Endodermal cell (in vitro differentiated cells): ENCODE measurements at places on chromosomes 5 and 9. TPM values are rescaled to one million over a fixed set of nuclear protein-coding genes. Genes with fewer than 3 reads are reported as not detected.

ISL1 gene
- total RNA-seq, result 5.4 and 6.1 TPM in 2 replicates

DNA sequence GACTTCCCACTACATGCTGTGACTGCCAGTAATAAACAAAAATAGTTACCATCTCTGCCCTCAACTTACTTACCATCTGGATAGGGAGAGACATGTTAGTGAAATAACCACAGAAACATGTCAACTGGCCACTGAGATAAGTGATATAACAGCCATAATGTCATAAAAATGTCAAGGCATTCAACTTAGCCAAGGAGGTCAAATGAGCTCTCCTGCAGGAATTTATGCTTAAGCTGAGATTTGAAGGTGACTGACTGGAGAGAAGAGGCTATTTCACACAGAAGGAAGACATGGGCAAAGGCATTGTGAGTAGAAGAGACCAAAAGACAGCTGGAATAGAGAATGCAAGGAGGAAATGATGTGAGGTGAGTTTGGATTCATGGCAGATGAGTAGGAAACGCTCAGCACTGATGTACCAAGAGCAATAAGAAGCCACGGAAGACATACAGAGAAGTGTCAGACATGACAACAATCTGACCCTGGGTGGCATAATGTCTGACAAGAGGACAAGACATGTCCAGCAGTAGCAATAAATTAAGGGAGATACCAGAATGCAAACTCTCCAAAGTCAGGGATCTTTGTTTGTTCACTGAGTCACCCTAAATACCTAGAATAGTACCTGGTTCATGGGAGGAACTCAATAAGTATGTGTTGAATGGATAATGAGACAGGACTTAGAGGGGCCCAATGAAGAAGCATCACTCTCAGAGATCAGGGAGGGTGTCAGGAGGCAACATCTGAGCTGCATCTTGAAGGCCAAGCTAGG lies 318.8 kb downstream of the ACTL7B start:
- no peak for DNase-seq
- no peak overlapping the region for H3K27ac ChIP-seq
- H3K36me3 ChIP-seq, result no peaks in the 10 kb centered on the region
- H3K27me3 ChIP-seq, result peaks cover 4% of the 10 kb centered on the region

GRCh38 chr5:159181152-159181551 lies 28.2 kb downstream of the RNF145 start:
- H3K27me3 ChIP-seq, result no peaks in the 10 kb centered on the region
- no peak overlapping the region for H3K4me3 ChIP-seq
- H3K4me1 ChIP-seq, result no peaks in the 10 kb centered on the region
- H3K27ac ChIP-seq, result no peak overlapping the region

- no peak for DNase-seq
- peaks cover 23% of the 10 kb centered on the region for H3K27me3 ChIP-seq
- no peak overlapping the region for H3K27ac ChIP-seq
- H3K4me3 ChIP-seq, result no peak overlapping the region
Measured at GRCh38 chr9:116479056-116479544, 208.0 kb upstream of the TRIM32 start.

MEIKIN gene
- total RNA-seq, result not detected in 3 replicates

- H3K4me1 ChIP-seq, result peaks cover 4% of the 10 kb centered on the region
- H3K27me3 ChIP-seq, result no peaks in the 10 kb centered on the region
- no peaks in the 10 kb centered on the region for H3K36me3 ChIP-seq
- peak; percentile 67 for DNase-seq
Measured at GRCh38 chr5:41270423-41271251, 57.3 kb upstream of the C6 start.

QSOX2 gene
- total RNA-seq, result 13.1 to 26.3 TPM (median 24.1 TPM) in 3 replicates

DNA sequence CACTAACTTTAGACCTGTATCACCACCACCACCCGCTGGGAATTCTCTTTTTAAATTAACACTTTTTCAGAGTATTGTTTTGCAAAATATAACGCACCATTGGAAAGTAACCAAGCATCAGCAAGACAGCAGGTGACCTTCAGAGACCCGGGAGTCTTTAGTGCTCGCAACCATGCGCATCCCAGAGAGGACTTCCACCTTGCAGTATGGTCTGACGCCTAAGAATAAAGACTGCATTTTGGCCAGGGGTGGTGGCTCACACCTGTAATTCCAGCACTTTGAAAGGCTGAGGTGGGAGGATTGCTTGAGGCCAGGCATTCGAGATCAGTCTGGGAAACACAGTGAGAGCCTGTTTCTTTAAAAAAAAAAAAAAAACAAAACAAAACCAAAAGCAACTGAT lies 113.8 kb downstream of the MED27 start:
- no peaks in the 10 kb centered on the region for H3K27me3 ChIP-seq
- H3K4me3 ChIP-seq, result no peak overlapping the region
- no peak overlapping the region for H3K27ac ChIP-seq
- H3K36me3 ChIP-seq, result no peaks in the 10 kb centered on the region

GRCh38 chr5:152883066-152883775 lies 478.1 kb upstream of the NMUR2 start:
- no peaks in the 10 kb centered on the region for H3K36me3 ChIP-seq
- no peak overlapping the region for H3K27ac ChIP-seq
- no peaks in the 10 kb centered on the region for H3K4me1 ChIP-seq
- H3K27me3 ChIP-seq, result no peaks in the 10 kb centered on the region
- H3K4me3 ChIP-seq, result no peak overlapping the region

DNA sequence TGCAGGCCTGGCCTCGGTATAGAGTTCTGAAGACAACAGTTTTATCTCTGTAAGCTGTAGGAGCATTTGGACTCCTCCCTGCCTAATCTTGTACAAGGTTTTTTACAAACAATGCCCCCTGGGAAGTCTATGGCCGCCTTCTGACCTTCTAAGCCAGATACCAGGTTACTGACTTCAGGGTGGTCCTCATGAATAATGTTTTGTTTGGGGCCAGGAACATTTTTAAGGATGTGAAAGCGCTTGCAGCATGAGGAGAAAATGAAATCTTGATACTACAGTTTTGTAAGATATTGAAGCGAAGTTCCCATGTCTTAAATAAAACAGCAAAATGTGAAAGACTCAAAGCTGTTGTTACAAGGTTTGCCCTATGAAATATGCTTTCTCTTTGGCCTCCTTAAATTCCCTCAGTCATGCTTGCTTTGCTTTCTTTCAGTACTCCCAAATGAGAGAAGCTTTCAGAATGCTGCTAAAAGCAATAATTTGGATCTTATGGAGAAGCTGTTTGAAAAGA lies 5.2 kb downstream of the ANKDD1B start:
- no peaks in the 10 kb centered on the region for H3K27me3 ChIP-seq
- peak overlapping the region; percentile 42 for H3K4me3 ChIP-seq
- H3K36me3 ChIP-seq, result no peaks in the 10 kb centered on the region
- H3K27ac ChIP-seq, result no peak overlapping the region

DNA sequence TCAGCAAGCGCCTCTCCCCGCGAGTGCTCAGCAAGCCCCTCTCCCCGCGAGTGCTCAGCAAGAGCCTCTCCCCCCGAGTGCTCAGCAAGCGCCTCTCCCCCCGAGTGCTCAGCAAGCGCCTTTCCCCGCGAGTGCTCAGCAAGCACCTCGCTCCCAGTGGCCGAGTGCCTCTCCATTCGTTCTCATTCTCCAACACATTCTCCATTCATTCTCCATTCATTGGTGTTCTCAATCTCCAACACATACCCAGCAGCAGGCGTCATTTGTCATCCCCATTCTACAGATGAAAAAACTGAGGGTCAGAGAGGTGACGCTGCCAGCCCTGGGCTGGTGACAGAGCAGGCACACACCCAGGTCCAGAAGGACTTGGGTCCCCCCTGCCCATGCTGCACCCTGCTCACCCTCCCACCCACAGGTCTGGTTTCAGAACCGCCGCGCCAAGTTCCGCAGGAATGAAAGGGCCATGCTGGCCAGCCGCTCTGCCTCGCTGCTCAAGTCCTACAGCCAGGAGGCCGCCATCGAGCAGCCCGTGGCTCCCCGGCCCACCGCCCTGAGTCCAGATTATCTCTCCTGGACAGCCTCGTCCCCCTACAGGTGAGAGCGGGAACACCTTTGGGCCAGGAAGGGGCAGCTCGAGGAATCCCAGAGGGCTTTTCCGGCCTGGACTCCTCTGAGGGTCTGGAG lies 32.5 kb downstream of the PTGES start:
- peak; percentile 91 for DNase-seq
- H3K27me3 ChIP-seq, result no peaks in the 10 kb centered on the region
- no peak overlapping the region for H3K4me3 ChIP-seq
- H3K36me3 ChIP-seq, result no peaks in the 10 kb centered on the region

DNA sequence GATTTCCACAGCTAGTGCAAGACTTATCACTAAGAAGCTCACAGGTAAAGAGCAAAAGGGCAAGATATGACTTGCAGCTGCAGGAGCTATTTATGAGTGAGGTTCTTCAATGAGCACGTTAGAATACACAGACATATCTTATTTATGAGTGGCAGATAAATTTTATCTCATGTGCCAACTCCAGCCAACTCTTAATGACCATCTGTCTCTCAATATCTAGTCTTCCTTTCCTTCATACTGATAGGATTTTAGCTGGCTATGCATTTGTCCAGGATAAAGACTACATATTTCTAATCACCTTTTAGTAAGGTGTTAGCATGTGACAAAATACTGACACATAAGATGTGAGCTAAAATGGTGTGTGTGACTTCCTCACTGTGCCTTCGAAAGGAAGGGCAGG lies 304.5 kb downstream of the TRPM3 start:
- H3K36me3 ChIP-seq, result no peaks in the 10 kb centered on the region
- H3K27ac ChIP-seq, result no peak overlapping the region
- H3K27me3 ChIP-seq, result no peaks in the 10 kb centered on the region
- H3K4me1 ChIP-seq, result peaks cover 7% of the 10 kb centered on the region
- DNase-seq, result no peak

PLAC8L1 gene
- total RNA-seq, result 1.00 TPM in 1 of 3 replicates, not detected in the others

ROR2 gene
- 142 and 160 TPM in 2 replicates for total RNA-seq

DNA sequence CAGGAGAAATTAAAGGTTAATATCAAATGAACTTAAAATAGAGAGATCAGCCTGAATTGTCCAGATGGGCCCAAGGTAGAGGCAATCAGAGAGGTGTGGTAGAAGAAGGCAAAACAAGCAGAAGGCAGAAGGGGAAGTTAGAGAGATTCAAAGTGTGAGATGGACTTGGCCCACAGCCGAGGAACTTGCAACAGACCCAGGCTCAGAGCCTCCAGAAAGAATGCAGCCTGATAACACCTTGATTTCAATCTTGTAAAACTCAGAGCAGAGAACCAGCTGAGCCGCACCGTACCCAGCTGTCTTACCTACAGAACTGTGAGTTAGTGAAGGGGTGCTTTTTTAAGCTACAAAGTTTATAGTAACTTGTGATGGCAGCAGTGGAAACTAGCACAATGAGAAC lies 190.9 kb downstream of the RFK start:
- peaks cover 73% of the 10 kb centered on the region for H3K27me3 ChIP-seq
- H3K4me3 ChIP-seq, result no peak overlapping the region
- peaks cover 4% of the 10 kb centered on the region for H3K4me1 ChIP-seq
- no peaks in the 10 kb centered on the region for H3K36me3 ChIP-seq
- H3K27ac ChIP-seq, result no peak overlapping the region
- DNase-seq, result no peak

DNA sequence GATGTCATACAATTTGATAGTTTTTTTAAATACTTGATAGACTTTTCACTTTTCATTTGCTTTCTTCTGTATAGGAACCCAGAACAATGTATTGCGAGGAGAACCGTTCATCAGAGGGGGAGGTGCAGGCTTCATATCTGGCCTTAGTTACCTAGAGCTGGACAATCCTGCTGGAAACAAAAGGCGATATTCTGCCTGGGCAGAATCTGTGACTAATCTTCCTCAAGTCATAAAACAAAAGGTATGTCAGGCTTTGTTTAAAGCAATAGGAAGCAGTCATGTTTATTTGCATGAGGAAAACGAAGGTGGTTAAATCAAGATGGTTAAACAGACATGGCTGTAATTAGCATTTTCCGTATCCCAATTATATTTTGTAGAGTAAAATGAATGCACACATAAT lies 46.0 kb downstream of the C7 start:
- H3K4me3 ChIP-seq, result no peak overlapping the region
- no peak overlapping the region for H3K27ac ChIP-seq
- no peaks in the 10 kb centered on the region for H3K4me1 ChIP-seq

GRCh38 chr5:131280417-131280816 lies 16.6 kb downstream of the CDC42SE2 start:
- no peak for DNase-seq
- H3K4me3 ChIP-seq, result no peak overlapping the region
- no peaks in the 10 kb centered on the region for H3K4me1 ChIP-seq
- no peaks in the 10 kb centered on the region for H3K27me3 ChIP-seq
- no peak overlapping the region for H3K27ac ChIP-seq

EPB41L4B gene
- 6.4 and 6.9 TPM in 2 replicates for total RNA-seq

DNA sequence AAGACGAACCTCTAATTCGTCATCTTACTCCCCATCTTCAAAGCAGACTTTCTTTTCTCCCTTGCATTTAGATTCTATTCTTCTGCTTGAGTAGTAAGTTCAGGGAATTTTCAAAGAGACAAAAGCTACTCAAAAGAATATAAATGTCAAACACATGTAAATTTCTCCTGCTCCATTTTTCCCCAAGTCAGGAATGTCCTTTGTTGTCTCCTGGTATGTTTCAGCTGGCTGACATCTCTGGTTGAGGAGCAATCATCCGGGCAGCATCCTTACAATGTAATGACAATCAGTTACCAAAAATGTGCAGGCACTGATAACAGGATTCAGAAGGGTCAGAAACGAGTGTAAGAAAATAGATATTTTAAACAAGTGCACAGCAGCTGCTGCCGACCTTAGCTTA lies 47.6 kb upstream of the PPP1R2B start:
- peak overlapping the region; percentile 5 for H3K27ac ChIP-seq
- H3K4me1 ChIP-seq, result peaks cover 11% of the 10 kb centered on the region
- no peak for DNase-seq
- H3K27me3 ChIP-seq, result peaks cover 5% of the 10 kb centered on the region
- no peak overlapping the region for H3K4me3 ChIP-seq

DNA sequence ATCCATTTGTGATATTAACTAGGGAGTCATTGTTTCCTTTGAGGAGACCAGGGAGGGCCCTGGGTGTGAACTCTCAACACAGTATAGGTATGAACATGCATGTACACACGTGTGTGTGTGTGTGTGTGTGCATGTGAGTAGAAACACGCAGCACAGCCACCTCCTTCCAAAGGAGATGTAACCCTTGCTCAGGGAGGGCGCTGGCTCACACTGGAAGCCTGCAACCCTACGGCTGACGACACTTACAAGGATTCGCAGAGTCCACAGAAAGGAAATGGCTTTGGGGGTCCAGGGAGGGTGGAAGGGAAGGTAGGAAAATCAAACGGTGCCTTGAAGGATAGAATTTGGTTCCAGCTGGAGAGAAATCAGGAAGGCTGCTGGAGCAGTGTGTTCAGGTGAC lies 21.9 kb downstream of the TRIP13 start:
- H3K27ac ChIP-seq, result peak overlapping the region; percentile 11
- no peak overlapping the region for H3K4me3 ChIP-seq
- H3K27me3 ChIP-seq, result no peaks in the 10 kb centered on the region
- peaks cover 75% of the 10 kb centered on the region for H3K36me3 ChIP-seq
- peak; percentile 10 for DNase-seq

GRCh38 chr5:50328193-50328729 lies 112.8 kb downstream of the EMB start:
- H3K4me1 ChIP-seq, result no peaks in the 10 kb centered on the region
- no peak overlapping the region for H3K4me3 ChIP-seq
- H3K27me3 ChIP-seq, result no peaks in the 10 kb centered on the region
- no peak for DNase-seq
